H7 (cell line): ENCODE measurements at places on chromosomes 2 and 18.

- no peak for DNase-seq
These were observed 880.7 kb downstream of the SUCLG1 start for GRCh38 chr2:83578405-83578804.

- no peak for DNase-seq
These were observed 118.4 kb upstream of the TMEM18 start for GRCh38 chr2:795531-796041.

- DNase-seq = no peak
These were observed 43.1 kb upstream of the ASAP2 start for GRCh38 chr2:9163306-9164111.

DNA sequence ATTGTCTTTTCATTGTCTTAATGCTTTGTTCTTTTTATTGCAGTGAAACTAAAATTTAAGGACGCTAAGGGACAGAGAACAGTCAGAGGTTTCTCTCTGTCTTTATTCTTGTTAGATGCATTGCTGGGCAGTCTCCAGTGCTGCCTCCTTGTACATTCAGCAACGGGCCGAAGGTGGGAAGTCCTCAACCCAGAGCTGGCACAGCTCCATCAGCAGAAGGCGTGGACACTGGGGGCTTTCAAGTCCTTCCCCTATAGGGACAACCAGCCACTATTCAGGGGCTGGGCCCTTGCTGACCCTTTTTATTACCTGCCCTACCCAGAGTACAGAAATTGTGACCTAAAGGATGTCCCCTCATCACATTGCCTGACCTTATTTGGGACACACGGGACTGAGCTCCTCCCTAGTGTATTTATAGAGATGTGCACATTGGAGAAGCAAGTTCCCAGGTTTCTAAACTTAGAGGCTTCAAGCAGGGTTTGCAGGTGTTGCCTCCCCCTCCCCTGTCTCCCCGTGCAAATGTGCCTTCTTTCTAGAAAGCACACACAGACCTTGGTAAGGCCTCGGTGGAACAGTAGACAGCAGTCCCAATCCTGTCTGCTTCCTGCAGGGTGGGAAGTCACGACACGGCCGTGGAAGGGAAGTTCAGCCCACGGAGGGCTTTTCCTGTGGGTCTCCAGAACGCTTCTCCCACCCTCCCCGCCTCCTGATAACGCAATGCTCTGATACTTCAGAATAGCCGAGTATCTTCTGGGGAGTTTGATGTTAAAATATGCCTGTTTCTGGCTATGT lies 68.2 kb downstream of the ZCCHC2 start:
- DNase-seq = no peak

DNA sequence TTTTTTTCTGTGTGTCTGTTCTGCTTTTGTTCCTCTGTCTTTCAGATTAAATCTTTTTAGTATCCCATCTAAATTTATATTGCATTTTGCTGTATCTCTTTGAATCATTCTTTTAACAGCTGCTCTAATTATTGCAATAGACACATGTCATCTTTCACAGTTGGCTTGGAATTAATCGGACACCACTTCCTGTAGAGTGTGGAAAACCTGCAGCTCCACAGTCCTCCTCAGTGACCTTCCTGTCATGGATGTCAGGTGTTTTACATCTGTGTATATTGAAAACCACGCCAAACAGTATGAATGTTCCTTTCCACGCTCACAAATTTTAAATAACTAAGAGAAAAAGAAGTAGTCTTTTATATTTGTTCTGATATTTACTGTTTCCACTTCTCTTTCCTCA lies 135.3 kb downstream of the PXDN start:
- DNase-seq = no peak

GRCh38 chr2:235745597-235745996 lies 251.8 kb downstream of the AGAP1 start:
- no peak for DNase-seq

DNA sequence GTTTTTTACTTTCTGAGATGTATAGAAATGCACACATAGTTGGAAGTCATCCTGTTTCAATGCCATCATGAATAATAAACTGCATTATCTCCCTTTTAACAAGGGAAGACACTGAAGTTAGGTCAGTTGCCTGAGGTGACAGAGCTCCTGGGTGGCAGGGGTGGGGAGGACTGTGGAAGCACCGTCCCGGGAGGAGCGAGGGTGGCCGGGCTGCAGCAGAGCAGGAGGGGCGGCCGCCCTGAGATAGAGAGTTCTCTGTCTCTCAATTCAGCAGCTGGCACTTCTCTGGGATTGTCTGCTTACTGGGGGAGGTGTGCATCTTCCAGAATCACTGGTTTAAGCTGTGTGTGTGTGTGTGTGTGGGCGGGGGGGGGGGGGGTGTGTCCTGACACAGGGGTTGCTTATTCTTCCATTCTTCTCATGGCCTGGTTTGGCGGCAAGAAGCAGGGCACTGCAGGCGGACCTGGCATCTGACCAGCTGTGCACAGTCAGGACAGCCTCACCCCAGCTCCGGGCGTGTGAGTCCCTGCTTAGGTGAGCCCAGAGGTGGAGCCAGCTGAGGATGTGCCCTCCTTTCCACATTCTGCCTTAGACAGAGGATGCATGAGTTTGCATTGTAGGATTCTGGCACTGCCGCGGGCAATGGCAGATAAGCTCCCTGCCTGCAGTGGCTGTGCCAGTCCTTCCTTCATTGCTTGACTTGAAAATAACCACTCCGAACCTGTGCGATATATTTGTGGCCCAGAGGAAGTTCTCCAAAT lies 40.4 kb downstream of the VWA3B start:
- no peak for DNase-seq

GRCh38 chr2:220162320-220162719 lies 534.9 kb downstream of the SLC4A3 start:
- no peak for DNase-seq

DNA sequence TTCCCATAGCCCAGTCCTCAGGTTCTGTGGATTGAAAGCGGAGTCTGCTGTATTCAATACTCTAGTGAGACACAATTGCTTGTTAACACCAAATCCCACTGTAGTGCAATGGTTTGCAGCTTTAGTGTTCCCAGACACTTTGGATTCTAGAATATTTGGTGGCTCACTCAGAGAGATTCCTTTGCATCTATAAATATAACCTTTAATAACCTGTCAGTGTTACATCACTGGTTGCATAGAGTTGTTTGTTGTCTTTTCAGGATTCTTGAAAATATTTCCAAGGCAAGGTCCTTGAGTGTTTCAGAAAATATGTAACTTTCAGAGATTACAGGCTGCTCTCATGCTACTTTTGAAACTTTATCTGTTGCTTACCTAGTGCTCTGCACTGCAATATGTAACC lies 157.5 kb downstream of the ZEB2 start:
- no peak for DNase-seq

- DNase-seq = no peak
These were observed 199.3 kb downstream of the SH3BP4 start for GRCh38 chr2:235151152-235151551.

GRCh38 chr18:55300421-55300935 lies 287.5 kb downstream of the TCF4 start:
- DNase-seq = no peak

- peak; percentile 28 for DNase-seq
These were observed 82.4 kb upstream of the TFCP2L1 start for GRCh38 chr2:121367246-121367900.

- DNase-seq = peak; percentile 63
These were observed 48.9 kb downstream of the COPS8 start for GRCh38 chr2:237134321-237135230.

DNA sequence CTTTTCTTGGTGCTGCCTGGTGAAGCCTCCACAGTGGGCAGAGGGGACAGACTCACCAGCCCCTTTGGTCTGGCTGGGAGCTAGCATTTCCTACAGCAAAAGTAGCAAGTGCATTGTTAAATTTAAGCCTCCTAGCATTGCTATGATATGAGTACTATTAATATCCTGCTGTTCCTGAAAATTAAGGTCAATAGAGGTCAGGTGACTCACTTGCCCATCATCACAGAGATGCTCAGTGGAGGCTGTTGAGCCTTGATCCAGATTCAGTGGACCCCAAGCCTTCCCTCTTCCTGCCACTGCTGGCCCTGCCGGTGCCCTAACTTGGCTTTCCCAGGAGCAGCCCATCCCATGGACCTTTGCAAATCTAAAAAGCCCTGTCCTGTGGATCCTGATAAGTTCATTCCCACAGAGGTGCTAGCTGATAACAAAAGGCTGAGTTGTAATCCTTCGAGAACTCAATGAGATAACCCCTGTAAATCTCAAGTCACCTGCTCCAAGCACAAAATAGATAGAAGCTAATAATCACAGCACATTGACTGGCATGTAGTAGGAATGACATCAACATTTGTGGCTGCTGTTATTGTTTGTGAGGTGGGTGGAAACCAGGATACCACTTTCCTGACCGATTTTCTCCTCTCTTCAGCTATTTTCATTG lies 84.4 kb downstream of the THNSL2 start:
- DNase-seq = no peak

DNA sequence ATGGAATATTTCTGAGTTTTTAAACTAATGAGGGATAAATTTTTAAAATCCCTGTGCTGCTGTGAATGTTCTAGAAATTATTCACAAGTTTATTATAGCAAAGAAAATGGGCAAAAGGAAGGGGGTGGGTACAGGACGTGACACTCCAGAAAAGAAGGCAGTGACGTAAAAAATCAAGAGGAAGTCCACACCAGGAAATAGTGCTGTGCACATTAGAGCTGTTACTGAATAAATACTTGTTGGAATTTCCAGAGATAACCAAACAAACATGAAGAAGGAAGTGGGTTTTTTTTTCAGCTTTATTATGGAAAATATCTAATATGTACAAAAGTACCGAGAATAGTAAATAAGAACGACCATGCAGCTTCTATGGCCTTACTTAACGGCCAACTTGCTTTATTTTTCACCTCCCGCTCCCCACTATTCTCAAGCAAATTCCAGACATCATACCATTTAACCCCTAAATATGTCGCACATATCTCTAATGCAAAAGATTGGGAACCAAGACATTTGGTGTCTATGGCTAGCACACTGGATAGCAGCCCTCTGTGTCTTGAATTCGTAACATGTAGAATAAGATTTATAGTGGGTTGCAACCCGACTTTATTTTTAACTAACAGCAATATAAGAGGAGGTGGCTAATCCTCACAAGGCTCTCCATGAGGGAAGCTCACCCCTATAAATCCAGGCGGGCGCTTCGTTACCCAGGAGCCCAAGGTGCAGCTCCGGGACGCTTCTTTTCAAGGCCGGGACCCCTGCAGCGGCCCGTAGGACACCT lies 580 bp upstream of the NDUFV2 start:
- DNase-seq = no peak

DNA sequence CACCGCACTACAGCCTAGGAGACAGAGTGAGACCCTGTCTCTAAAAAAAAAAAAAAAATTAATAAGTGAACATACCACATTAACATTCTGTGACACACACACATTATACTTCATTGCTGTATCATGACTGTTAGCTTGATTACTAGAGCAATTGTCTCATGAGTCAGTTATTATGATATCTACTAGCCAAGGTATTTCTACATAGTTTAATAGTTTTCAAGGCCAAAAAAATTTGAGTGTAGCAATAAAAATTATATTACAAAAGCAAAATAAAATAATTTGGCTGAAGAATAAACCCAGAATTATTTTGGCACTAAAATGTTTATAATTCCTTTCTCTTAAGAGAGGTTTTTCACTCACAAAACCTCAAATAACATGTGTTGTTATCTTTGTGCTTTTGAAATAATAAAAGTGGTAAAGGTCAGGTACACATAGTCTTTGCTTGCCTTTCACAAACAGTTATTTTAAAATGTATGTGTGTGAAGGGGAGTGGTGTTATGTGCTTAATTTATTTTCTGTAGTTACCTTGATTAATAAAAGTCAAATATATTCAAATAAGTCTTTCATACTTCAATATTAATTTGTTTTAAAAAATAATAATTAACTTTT lies 136.9 kb upstream of the SPOPL start:
- no peak for DNase-seq

- no peak for DNase-seq
These were observed 226.5 kb upstream of the SPRED2 start for GRCh38 chr2:65658881-65659280.

GRCh38 chr2:241575624-241576292 lies 17.2 kb downstream of the BOK start:
- peak; percentile 62 for DNase-seq

DNA sequence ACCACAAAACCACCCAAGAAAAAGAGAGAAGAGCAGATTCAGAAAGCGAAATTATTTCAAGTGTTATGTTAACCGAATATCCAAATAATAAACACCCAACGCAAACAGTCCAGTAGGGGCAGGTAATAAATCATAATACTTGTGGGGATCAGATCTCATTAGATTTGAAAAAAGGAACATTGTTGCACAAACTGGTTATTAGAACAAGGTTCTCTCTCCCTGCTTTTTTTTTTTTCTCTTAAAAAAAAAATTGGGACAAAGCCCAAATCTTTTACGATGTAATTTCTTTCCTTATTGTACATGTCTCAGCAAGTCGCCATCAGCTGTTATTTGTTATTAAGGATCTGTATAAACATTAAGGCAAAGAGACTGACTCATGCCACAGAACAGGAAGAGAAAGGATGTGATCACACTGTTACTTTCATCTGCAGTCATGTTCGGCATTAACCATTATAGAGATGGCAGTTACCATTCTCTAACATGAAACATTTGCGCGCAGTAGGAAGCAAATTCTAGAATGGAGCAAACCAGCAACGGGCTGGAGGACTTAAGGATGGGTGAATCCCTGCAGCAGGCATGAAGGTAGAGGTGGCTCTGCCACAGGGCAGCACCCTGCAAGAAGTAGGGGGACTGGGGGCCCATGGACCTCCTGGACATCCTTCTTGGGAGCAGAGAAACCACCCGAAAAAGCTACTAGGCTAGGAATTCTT lies 42.0 kb downstream of the EPHA4 start:
- DNase-seq = no peak

GRCh38 chr18:59265246-59265973 lies 7.8 kb downstream of the RAX start:
- peak; percentile 93 for DNase-seq

DNA sequence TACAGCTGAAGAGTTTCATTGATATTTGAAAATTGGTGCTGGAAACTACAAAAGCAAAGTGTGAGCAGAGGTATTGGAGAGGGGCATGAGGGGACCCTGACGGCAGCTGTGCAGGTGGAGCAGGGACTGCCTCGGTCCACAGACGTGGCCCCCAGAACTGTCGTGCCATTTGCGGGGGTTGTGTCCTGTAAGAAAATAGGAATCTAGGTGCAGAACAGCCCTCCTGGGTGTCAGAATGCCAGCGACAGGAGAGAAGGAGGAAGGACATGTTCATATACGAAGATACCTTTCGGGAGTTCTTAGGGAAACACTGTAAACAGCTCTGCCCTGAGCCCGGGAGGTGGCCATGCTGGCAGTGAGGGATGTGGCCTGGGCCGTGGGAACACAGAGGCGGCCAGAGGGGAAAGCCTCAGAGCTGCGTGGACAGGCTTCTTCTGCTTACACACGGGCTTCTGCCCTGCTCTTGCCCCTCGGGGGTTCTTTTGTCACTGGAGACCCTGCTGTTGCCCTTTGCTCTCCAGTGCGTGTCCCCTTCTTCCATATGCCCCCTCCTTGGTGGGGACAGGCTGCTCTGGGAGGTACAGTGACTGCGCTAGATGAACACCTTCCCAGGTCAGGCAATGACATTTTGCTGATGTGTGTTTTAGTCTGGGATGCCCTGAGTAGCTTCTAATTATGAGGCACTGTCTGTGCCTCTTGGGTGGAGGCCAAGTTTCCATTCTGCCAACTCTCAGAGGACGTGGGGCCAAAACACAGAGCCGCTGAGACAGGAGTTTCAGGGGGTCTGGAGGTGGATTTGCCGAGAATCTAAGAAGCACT lies 81.9 kb upstream of the TXNDC2 start:
- peak; percentile 46 for DNase-seq

GRCh38 chr2:42752816-42753813 lies 10.8 kb downstream of the OXER1 start:
- no peak for DNase-seq
